Stimulated activated CD8-positive, alpha-beta memory T cell treated with anti-CD3 and anti-CD28 coated beads, Interleukin-4, amount 100 ng/mL, for 4 hours (primary cell): ENCODE measurements at places on chromosomes 11 and 22.

- no peak for DNase-seq
Measured at GRCh38 chr11:45089251-45089650, 57.2 kb upstream of the PRDM11 start.

GRCh38 chr11:12274558-12275197 lies 102.7 kb upstream of the PARVA start:
- no peak for DNase-seq

DNA sequence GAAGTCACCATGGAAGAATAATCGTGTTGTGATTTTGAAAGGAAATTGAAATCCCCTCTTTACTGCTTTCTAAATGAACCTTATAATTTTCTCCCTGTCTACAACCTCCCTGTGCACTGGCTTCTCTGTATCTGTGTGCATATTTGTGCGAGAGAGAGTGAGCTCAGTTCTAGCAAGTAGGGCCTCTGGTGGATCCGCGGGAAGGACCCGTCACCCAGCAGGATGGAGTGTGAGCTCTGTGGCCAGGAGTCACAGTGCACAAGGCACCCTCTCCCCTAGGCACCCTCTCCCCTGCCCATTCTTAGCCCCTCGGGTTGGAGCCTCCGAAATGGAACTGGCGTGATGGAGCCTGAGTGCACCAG lies 109.0 kb downstream of the TRIM29 start:
- no peak for DNase-seq

- no peak for DNase-seq
Measured at GRCh38 chr11:117720061-117720511, 76.9 kb downstream of the DSCAML1 start.

DNA sequence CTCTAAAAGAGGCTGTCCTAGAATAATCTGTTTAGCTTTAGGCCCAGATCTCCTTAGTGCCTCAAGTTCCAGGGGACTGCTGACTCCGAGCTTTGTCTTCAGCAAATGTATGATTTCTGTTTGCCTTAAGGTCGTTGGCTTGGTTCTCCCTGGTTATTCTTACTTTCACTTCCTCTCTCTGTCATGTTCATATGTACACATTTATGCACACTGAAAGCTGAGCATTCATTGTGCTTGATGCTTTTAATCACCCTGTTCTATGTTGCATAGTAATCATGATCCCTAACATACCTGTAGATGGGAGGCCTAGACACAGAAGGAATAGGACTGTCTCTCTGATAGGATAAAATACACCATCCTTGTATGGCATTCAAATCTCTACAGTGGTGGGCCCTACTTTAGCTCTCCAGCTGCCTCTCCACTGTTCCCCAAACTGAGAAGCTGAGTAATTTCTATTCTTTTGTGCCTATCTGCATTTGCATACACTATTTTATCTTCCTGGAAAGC lies 7.2 kb downstream of the PPFIBP2 start:
- no peak for DNase-seq

GRCh38 chr11:75536786-75537641 lies 11.3 kb upstream of the GDPD5 start:
- DNase-seq: peak; percentile 45

DNA sequence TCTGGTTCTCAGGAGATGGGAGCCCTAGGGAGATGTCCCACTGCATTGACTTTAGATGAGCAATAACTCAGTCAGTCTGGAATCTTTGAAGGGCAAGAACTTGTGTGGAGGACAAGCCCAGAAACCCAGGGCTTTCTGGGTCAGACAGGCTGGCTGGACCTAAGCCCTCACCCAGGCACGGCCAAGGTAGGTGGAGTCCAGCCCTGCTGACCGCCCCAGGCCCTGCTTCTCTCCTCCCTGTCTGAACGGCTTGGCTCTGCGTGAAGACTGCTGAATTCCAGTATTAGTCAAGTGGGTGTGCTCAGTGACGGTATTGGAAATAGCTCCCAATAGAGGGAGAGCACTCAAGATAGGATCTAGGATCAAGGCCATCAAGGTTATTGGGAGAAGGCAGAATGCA lies 6.1 kb downstream of the CXCR5 start:
- DNase-seq: no peak

- no peak for DNase-seq
Measured at GRCh38 chr11:13875643-13876042, 86.9 kb upstream of the SPON1 start.

DNA sequence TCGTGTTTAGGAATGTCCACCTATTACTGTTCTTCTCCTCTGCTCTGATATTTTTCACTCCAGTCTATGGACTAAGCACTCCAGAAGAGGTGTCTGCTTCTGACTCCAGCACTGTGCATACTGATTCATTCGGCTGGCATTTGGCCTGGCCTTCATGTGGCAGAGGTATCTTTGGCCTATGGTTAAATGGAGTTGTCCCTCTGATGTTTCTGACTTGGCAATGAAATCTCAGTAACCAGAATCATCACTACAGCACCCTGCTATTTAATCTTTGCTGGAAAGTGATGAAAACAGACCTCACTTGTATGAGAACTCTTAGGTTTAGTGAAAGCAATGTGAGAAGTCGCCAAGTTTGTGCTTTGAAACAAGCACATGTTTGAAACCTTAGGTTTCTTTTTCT lies 155.2 kb downstream of the MAML2 start:
- no peak for DNase-seq

GRCh38 chr22:24428751-24429410 lies 1.5 kb downstream of the ADORA2A start:
- no peak for DNase-seq

GRCh38 chr22:48738204-48738980 lies 1089.3 kb downstream of the BRD1 start:
- DNase-seq: no peak

DNA sequence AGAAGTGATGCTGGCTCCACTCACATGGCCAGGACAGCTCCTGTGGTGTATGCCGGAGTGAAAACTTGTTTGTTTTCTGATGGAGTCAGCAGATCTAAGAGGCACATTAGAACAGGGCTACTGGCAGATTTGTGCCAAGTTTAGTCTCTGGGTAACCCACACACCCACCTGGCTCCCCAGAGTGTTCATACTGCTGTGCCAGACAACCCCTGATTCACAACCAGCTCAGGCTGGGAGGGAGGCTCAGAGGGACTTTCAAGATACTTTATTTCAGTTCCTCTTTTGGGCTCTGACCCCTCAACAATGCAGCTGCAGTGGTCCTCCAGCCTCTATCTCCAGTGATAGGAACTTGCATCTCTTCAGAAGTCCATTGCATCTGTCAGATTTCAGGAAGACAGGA lies 8.5 kb downstream of the NTM start:
- DNase-seq: no peak

- no peak for DNase-seq
Measured at GRCh38 chr11:68495872-68496271, 35.3 kb downstream of the PPP6R3 start.

GRCh38 chr11:9719566-9720289 lies 55.9 kb downstream of the SWAP70 start:
- DNase-seq: no peak

DNA sequence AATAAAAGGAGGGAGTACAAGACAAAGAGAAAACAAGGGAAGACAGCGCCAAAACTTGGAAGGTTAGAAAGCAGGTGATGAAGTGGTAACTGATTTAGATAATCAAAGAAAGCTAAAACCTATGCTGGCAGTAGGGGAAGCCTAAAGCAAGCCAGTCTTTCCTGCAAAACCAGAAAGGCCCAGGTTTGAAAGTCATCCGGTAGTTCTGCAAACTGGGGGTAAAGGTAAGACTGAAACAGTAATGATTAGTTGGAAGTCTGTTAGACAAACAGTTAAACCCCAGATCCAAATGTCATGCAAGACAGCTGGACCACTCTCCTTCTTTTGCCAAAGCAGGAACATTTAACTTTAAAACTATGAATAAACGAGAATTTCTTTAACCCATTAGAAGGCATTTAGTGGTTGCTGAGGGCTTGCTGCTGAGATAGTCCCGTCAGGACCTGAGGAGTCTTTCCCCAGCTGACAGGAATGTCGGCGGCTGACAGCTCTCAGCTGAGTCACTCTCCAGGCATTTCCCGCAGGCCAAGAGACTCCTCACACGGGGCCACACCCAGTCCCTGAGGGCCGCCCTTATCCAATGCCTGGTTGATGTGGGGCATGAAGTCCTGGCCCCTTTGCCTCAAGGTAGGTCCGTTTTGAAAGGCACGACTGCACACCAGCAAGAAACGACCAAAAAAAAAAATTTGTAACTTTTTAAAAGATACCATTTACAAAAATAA lies 36.3 kb upstream of the CFAP300 start:
- no peak for DNase-seq

- no peak for DNase-seq
Measured at GRCh38 chr11:11843211-11843621, 1.4 kb downstream of the USP47 start.

GRCh38 chr22:44424359-44424682 lies 73.7 kb downstream of the RTL6 start:
- DNase-seq: no peak

GRCh38 chr11:79274636-79275331 lies 166.0 kb downstream of the TENM4 start:
- DNase-seq: no peak

DNA sequence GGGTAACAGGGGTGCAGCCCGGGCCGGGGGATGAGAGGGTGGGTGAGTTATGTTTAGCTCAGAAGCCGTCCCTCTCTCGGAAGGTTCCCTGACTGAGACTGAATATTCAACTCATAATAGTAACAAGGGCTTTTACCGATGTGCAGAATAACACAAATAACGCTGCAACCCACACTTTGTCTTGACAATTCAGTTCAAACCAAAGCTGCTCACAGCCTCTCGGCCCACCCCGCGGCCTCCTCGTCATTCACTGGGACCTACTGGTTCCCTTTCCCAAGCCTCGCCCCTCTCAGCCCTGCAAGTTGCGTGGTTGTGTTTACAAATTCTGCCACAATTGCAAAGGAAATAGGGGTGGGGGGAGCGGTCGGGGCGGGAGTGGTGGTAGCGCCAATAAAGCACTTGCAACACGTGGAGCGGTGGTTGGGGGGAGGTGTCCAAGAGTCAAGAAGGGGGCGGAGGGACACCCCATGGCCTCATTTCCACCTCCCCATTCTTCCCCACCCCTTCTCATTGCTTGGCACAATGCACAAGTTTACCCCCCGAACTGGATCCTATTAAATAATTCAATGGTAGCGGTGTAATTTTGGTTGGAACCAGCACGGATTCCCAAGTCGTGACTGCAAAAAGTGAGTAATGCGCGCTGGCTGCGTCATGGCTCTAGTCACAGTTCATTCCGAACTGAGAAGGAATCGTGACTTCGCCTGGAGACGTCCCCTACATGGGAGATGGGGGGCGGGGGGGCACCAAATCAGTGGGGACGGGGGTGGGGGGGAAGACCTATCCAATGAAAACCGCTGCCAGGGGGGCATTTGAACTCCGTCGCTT lies 102.0 kb upstream of the HSD17B12 start:
- DNase-seq: no peak

DNA sequence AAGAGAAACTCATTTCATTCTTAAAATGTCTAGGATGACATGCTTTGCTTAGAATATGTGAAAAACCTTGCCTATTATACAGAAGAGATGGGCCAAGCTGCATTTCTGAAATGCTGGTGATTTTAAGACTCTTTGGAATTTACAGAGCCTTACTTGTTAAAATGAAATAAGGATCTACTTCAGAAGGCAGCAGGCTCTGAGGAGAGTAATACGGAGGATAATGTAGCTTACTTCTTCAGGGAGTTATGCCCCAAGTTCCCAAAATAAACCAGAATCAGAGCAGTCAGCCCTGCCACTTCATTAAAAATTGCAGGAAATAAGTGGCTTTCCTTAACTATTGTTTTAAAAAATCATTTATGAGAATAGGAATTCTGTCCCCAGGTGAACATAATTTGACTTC lies 1000.3 kb upstream of the RAG2 start:
- DNase-seq: no peak

- DNase-seq: no peak
Measured at GRCh38 chr11:125287491-125288210, 123.1 kb downstream of the PKNOX2 start.

- DNase-seq: no peak
Measured at GRCh38 chr22:46035380-46035741, 58.4 kb upstream of the WNT7B start.

- no peak for DNase-seq
Measured at GRCh38 chr11:330694-331357, 10.2 kb upstream of the IFITM3 start.

DNA sequence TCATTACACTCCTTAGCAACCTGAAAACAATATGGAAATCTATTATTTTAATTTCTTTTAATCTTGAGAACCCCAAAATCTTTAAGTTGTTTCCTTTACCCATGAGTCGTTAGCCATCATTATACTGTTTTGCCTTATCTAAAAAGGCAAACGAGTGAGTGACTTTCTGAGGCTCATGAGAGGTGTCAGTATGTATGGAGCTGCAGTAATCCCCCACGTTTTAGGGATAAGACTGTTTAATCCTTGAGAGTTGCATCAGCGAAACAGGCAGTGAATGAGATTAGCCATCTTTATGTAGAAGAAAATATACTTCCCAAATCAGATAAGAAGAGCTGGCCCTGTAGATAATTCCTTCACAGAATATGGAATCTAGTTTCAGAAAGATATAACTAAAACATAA lies 1147.0 kb downstream of the DLG2 start:
- DNase-seq: no peak

DNA sequence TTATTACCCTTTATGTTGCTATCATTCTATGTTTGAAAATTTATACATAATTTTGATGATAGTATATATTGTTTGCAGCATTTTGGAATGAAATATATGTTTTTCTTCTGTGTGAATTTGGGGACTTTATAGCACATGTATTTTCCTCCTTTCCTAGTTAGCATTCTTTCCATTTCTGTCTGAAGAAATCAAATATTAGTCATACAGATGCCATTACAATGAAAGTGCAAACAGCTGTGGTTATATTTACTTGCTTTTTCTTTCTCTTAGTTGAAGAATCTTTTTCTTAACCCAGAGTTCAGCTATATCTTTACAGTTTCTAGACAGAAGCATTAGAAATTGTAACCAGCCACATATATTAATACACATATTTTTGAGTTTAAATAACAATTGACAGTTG lies 753.1 kb upstream of the ARHGAP42 start:
- DNase-seq: no peak

DNA sequence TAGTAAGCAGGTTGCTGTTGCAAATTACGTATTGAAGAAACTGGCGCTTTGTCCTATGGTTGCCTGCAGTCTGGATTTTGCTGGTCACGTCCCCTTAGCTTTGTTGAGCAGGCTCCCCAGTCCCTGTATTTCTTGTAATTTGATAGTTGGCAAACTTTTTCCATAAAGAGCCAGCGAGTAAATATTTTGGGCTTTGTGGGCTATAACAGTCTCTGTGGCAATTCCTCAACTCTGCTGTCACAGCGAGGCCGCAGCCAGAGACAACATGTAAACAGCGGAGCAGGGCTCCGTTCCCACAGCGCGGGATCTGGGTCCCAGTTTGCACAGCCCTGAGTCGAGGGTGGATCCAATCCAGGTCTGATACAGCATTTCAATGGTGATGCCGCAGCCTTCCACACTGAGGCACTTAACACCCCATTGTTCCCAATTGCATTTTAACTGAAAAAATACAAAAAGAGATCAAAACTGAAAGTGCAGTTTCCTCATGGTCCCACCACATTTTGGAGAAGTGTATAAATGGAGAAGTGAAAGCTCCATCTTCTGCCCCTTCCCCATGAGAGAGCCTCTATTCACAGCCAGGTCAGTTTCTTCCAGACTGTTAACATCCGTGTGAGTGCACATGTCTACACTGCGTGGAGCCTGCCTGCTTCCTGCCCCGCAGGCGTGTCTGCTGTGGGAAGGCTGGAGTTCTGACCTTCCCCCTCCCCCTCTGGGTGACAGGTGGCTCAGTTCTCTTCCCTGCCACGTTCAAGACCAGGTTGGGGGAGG lies 89.1 kb downstream of the RPS6KA4 start:
- DNase-seq: no peak
